ENCODE measurements at places on chromosomes 5 and 9.

GRCh38 chr5:74095871-74096270 is 469.9 kb downstream of the ARHGEF28 start:
- no peak for DNase-seq

DNA sequence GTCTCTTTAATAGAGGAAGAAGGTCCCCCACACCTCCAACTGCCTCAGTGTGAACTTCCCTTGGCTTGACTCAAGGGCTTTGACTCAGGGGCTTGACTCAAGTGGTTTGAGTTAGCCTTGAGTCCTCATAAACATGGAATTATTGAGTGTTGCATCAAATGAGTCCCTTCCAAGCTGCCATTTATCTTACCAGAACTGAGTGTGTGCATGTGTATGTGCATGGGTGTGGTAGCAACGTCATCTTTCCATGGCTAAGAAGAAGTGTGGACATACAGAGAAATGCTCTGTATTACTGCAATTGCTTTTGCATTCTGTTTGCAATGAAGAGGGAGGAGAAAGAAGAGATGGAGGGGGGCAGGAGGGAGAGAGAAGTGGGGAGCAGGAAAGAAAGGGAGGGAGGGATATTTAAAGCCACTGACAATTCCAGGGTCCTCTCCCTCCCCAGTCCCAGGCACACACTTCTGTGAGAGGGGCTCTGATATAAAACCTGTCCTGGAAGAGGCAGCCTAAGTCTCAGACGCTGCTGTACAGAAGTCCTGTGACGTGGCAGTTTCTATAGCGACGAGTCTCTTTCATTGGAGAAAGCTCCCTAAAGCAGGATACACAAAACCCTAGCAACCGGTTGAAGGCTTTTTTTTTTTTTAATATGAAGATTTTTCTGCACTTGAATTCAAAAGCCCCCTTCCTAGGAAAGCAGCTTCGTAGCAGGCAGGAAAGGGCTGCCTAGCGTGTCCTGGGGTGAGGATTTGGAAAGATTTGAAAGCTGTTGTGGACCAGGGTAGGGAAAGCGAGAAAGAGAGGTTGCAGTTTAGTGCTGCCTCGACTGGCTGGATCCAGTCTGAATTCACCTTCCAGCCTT is 93.3 kb upstream of the MAP1B start:
- no peak for DNase-seq

- no peak for DNase-seq
Measured at GRCh38 chr9:108816037-108816436, 39.7 kb downstream of the ACTL7B start.

GRCh38 chr5:44454002-44454401 is 64.8 kb upstream of the FGF10 start:
- DNase-seq: no peak

DNA sequence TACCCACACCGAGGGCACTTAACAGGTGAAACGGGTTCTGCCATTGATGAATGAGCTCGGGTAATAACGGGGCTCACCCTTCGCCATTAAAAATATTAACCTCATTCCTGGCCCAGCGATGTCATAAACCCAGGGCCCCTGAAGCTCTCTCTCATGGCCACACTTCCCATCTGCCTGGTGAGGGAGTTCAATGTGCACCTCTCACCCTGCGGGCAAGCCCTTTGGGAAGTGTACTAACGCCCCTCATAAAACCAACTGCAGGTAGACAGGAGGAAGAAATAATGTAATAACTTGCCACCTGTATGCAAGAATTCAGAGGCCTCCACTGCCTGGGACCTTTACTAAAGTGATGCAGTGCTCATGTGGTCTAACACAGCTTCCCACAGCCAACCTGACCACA is 35.1 kb downstream of the SHB start:
- DNase-seq: no peak

- no peak for DNase-seq
Measured at GRCh38 chr9:81819155-81819554, 109.1 kb upstream of the SPATA31D4 start.

DNA sequence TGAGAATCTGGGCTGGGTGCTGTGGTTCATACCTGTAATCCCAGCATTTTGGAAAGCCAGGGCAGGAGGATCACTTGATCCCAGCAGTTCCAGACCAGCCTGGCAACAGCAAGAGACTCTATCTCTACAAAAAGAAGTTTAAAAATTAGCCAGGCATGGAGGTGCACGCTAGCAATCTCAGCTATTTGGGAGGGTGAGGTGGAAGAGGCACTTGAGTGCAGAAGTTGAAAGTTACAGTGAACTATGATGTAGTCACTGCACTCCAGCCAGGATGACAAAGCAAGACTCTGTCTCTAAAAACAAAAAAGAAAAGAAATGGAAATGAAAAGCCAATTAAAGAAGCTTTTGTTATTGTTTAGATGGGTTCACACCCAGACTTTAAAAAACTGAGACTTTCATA is 131.6 kb upstream of the RASA1 start:
- no peak for DNase-seq

All from naive thymus-derived CD8-positive, alpha-beta T cell (primary cell).